Central memory CD8-positive, alpha-beta T cell (primary cell): ENCODE measurements at places on chromosomes 2 and 18.

DNA sequence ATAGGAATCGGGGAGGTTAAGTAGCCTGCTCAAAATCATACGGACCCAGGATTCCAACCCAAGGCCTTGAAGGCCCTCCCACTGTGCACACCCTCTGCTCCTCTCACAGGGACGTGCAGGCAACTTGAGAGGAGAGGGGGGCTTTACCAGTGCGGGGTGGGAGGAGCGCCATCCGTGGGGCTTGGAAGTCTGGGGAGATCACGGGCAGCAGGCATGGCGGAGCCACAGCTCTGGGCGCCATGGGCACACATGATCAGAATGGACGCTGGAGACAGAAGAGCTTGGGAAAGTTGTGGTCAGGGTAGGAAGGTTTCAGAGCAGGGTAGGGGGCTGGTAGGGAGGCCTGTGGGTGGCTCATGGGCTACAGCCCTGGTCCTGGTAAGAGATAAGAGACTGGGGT is 70.7 kb downstream of the TFCP2L1 start:
- DNase-seq = no peak
- H3K27ac ChIP-seq = no peak overlapping the region
- no peaks in the 10 kb centered on the region for H3K4me1 ChIP-seq
- H3K36me3 ChIP-seq = peaks cover 2% of the 10 kb centered on the region
- H3K27me3 ChIP-seq = peaks cover 11% of the 10 kb centered on the region
- no peak overlapping the region for H3K4me3 ChIP-seq

GRCh38 chr2:233111427-233111826 is 51.3 kb downstream of the INPP5D start:
- peaks cover 25% of the 10 kb centered on the region for H3K36me3 ChIP-seq
- no peaks in the 10 kb centered on the region for H3K27me3 ChIP-seq
- no peak for DNase-seq
- H3K27ac ChIP-seq = no peak overlapping the region
- H3K4me1 ChIP-seq = peaks cover 68% of the 10 kb centered on the region
- H3K4me3 ChIP-seq = no peak overlapping the region

DNA sequence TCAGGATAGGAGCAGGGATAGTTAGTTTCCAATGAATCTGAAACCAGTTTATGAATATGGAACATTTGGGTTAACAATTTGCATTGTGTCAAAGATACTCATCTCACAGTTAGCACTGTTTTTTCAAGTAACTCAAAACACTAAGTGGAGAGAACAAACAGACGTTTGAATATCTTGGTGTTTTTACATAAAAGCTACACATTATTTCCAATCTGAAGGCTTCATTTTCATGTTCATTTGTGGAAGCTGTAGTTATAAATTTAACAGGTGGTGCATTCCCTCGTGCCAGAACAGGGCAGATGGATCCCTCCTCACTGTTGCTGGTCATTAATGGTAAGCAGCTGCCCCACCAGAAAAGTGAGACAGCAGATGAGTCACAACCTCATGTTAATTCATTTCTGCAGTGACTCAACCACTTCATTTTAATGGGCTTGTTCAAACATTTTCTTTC is 286.9 kb downstream of the TMX3 start:
- H3K36me3 ChIP-seq = no peaks in the 10 kb centered on the region
- no peaks in the 10 kb centered on the region for H3K27me3 ChIP-seq
- no peak overlapping the region for H3K27ac ChIP-seq
- no peak for DNase-seq

- H3K27me3 ChIP-seq = peaks cover 42% of the 10 kb centered on the region
- H3K4me1 ChIP-seq = no peaks in the 10 kb centered on the region
- no peak for DNase-seq
Observed at GRCh38 chr18:22683196-22683676, 249.9 kb upstream of the RBBP8 start.

GRCh38 chr2:215486291-215487001 is 50.6 kb upstream of the FN1 start:
- H3K36me3 ChIP-seq = no peaks in the 10 kb centered on the region
- H3K27me3 ChIP-seq = peaks cover 9% of the 10 kb centered on the region
- no peak for DNase-seq
- no peak overlapping the region for H3K27ac ChIP-seq

GRCh38 chr2:17497718-17498117 is 20.5 kb downstream of the RAD51AP2 start:
- H3K27me3 ChIP-seq = no peaks in the 10 kb centered on the region
- H3K36me3 ChIP-seq = no peaks in the 10 kb centered on the region
- DNase-seq = no peak
- H3K27ac ChIP-seq = no peak overlapping the region
- H3K4me1 ChIP-seq = no peaks in the 10 kb centered on the region

DNA sequence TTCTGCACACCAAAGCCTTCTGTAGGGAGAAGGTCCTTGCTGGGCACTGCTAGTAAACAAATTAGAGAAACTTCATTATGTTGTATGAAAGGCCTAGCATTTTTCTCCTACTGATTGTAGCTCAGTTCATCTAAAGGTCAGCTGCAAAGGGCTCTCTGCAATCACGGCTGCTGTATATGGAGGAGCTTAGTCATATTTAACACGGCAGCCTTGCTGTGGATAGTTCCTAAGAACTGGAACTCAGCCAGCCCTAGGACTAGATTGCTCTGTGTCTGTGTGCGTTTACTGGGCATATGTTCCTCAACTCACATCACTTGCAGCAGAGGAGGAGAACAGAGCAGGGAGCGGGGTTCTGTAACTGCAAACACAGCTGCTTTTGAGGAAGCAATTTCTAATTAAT is 1103.9 kb upstream of the KLHL29 start:
- no peaks in the 10 kb centered on the region for H3K36me3 ChIP-seq
- no peak overlapping the region for H3K4me3 ChIP-seq

- no peak overlapping the region for H3K4me3 ChIP-seq
- no peak overlapping the region for H3K27ac ChIP-seq
- H3K36me3 ChIP-seq = peaks cover 4% of the 10 kb centered on the region
- H3K4me1 ChIP-seq = no peaks in the 10 kb centered on the region
- H3K27me3 ChIP-seq = no peaks in the 10 kb centered on the region
Observed at GRCh38 chr2:158655628-158656027, 139.5 kb upstream of the DAPL1 start.

DNA sequence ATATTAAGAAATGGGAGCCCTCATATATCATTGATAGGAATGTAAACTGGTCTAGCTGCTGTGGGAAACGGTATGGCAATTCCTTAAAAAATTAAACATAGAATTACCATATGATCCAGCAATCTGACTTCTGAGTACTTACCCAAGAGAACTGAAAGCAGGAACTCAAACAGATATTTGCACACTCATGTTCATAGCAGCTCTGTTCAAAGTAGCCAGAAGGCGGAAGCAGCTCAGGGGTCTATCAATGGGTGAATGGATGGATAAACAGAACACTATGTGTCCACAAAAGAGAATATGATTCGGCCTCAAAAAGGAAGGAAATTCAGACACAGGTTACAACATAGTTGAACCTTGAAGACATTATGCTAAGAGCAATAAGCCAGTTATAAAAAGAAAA is 135.7 kb upstream of the NDUFV2 start:
- H3K27ac ChIP-seq = no peak overlapping the region
- H3K4me1 ChIP-seq = no peaks in the 10 kb centered on the region
- DNase-seq = no peak
- H3K27me3 ChIP-seq = peaks cover 15% of the 10 kb centered on the region
- no peaks in the 10 kb centered on the region for H3K36me3 ChIP-seq

GRCh38 chr2:130339885-130340745 is 2.6 kb upstream of the IMP4 start:
- no peak for DNase-seq
- H3K27ac ChIP-seq = peak overlapping the region; percentile 65
- H3K4me1 ChIP-seq = peaks cover 32% of the 10 kb centered on the region
- no peaks in the 10 kb centered on the region for H3K27me3 ChIP-seq
- peaks cover 34% of the 10 kb centered on the region for H3K36me3 ChIP-seq
